ENCODE measurements at places on chromosomes 2 and 18.

- no peak for DNase-seq
Measured at GRCh38 chr18:4108016-4108415, 347.1 kb downstream of the DLGAP1 start.

- DNase-seq: no peak
Measured at GRCh38 chr18:60295674-60296073, 76.9 kb downstream of the MC4R start.

GRCh38 chr2:191311-192190, 72.3 kb downstream of the SH3YL1 start:
- DNase-seq: no peak

GRCh38 chr18:77101410-77102258, 30.9 kb downstream of the MBP start:
- DNase-seq: no peak

DNA sequence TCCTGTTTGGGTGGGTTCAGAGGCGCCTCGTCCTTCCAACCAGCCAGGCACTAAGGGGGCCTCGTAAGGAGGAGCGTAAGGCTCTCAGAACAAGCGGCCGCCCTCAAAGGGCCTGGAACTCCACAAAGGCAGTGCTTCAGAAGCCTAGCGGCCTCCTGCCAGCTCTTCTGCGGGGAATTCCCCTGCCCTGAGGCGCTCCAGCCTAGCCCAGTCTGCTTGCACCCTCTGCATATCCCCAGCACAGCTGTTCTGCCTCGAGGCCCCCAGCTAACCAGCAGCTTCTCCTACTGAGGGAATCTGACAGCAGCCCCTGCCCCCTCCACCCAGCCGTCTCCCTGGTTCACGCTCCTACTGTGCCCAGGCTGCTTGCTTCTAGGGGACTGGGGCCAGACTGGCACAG, 265.9 kb downstream of the TFCP2L1 start:
- no peak for DNase-seq

GRCh38 chr2:63488118-63488713, 100.1 kb downstream of the WDPCP start:
- DNase-seq: no peak

- no peak for DNase-seq
Measured at GRCh38 chr2:111668274-111668616, 215.7 kb downstream of the ANAPC1 start.

DNA sequence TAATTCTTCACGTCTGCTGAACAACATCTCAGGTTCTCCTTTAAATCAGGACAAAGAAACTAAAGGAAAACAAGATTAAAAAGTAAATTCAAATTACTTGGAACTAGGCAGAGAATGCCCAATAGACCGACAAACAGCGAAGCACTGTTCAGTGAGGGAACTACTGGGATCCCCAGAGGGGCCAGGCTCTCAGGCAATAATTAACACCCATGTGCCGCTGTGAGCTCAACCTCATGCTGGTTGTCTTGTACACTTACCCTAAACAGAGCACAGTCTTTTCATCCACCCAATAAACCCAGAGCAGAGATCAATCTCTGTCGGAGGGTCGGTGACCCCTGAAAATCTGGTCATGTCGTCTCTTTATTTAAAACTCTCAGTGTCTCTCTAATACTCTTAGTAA, 229.9 kb upstream of the CRIM1 start:
- no peak for DNase-seq

DNA sequence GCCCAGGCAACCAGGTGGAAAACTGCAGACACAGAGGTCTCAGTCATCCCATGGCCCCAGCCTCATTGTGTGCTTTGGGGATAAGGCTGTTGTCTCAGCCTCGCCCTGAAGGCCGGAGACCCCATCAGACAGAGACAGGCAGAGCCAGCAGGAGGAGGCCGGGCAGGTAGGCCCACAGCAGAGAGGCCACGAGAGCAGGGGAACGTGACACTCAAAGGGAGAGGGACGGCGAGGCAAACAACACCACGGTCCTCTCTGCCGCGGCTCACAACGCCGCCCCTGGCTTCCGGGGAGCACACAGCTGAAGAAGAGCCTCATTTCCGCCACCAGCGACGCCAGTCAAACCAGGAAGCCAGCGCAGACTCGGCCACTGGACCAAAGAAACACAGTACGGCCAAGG, 103.3 kb downstream of the ZNF516 start:
- no peak for DNase-seq

GRCh38 chr2:231541645-231542044, 11.4 kb upstream of the NMUR1 start:
- no peak for DNase-seq

- DNase-seq: no peak
Measured at GRCh38 chr2:86285981-86286380, 51.4 kb downstream of the REEP1 start.

DNA sequence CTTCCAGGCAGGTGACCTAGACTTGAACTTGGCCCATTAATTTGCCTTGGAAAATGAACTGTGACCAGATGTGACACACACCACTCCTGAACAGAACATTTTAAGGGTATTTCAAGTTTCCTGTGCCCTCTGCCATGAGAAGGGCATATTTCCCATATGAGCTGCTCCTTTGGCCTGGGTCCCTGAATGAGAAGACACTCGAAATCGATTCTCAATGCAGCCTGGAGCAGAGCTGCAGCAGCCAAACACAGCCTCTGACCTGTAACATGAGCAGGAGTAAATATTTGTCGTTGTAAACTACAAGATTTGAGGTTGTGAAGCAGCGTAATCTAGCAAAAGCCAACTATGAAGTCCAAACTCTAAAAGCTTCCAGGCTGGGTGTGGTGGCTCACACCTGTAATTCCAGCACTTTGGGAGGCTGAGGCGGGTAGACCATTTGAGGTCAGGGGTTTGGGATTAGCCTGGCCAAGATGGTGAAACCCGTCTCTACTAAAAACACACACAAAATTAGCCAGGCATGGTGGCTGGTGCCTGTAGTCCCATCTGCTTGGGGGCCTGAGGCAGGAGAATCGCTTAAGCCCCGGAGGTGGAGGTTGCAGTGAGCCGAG, 30.1 kb upstream of the SOS1 start:
- DNase-seq: no peak

- no peak for DNase-seq
Measured at GRCh38 chr2:119724656-119725485, 34.9 kb upstream of the PTPN4 start.

DNA sequence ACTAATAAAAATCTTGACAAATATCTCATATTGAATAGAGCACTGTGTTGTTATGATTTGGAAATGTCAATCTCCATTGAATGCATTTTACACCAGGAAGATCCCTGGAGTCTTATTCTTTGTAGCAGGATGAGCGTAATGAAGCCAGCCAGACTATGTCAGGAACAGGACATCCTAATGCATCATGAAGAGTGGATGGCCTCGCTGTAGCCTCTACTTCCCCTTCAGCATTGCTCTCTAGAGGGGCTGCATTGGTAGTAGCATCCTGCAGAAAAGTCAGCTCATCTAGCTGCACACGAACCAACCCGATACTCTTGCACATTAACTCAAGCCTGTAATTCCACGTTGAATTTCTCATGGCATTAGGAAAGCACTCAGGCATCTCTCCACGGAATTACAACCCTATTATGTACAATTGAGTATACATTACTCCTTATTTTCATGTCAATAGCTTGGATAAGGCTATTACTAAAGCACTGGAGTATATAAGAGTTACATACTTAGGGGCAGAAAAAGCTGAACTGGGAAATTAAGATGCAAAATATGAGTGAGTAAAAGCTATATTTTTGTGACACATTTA, 76.1 kb downstream of the CMPK2 start:
- no peak for DNase-seq

- no peak for DNase-seq
Measured at GRCh38 chr2:27729198-27729597, 42.3 kb upstream of the MRPL33 start.

GRCh38 chr2:108594982-108595464, 60.8 kb downstream of the LIMS1 start:
- DNase-seq: no peak

DNA sequence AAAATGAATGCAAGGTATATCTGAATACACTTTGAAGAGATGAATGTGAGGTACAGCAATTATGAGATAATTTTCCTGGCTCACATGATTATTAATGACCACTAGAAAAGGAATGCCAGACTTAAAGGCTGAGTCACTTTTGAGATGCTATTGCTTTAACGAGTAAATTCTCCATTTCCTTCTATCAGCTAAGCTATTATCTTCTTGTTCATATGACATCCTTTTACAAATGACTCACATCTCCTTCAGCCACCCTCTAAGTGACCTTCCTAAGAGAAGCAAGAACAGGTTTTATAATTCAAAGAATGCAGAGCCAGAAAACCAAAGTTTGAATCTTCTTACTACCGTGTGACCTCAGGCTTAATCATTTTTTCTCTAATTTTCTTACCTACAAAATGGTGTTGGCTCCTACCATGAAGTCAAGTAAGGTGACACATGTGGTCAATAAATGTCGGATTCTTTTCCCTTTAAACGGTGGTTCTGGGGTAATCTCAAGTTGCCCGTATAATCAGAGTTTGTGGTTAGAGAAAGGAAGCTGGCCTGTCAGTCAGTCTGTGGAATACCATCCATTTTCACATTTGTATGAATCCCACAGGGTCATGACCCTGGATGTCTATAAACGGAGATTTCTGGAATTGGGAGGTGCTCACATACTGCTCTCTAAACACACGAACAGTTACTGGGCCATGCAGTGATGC, 184.0 kb upstream of the PID1 start:
- DNase-seq: no peak

- no peak for DNase-seq
Measured at GRCh38 chr2:57376985-57377384, 669.6 kb upstream of the VRK2 start.

DNA sequence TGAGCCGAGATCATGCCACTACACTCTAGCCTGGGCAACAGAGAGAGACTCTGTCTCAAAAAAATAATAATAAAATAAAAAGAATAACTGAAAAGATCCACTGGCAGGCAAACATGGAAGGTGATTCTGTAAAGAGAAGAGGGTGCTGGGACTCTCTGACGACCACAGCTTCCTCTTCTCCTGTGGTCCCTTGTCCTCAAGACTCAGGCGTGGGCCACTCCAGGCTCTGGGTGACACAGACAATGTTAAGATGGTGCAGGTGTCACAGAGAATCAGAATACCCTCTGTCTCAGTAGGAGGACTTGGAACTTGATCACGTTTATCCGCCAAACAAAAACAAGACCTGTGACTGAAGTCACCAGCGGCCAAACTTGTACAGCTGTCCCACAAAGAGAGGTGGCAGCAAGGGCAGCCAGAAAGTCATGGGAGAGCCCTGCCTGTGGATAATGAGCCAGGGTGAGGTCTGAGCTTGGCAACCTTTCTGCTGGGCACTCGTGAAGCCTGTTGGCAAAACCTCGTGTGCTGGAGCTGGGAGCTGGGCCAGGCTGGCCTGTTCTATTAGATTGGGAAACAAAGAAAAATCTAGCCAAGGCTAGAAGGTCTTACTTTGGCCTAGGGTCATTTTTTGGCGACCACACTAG, 76.4 kb upstream of the ITGA6 start:
- no peak for DNase-seq

- no peak for DNase-seq
Measured at GRCh38 chr2:214899751-214900150, 90.3 kb upstream of the BARD1 start.

DNA sequence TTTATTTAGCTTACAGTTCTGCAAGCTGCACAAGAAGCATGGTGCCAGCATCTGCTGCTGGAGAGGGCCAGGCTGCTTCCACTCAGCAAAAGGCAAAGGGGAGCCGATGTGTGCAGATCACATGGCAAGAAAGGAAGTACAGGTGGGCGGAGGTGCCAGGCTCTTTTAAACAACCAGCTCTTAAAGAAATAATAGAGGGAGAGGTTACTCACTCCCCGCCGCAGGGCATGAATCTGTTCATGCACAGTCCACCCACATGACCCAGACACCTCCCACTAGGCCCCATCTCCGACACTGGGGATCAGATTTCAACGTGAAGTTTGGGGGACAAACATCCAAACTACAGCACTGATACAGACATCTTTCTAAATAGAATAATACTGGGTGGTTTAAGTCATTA, 105.8 kb downstream of the MTCL1 start:
- no peak for DNase-seq

GRCh38 chr2:127045792-127046501, 61.0 kb downstream of the BIN1 start:
- no peak for DNase-seq

- DNase-seq: no peak
Measured at GRCh38 chr2:174335988-174336500, 1.3 kb downstream of the SP9 start.

DNA sequence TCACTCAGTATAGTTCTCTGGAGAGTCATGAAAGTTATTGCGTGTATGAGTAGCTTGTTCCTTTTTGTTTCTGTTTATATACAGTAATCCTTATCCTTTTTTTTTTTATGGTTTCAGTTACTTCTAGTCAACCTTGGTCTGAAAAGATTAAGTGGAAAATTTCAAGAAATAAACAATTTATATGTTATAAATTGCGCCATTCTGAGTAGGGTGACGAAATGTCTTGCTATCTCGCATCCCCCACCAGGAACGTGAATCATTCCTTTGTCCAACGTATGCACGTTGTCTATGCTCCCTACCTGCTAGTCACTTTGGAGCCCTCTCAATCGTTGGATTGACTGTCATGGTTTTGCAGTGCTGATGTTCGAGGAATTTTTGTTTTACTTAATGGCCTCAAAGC, 60.4 kb downstream of the FAM117B start:
- DNase-seq: no peak

GRCh38 chr2:79596403-79596802, 83.6 kb downstream of the CTNNA2 start:
- no peak for DNase-seq

GRCh38 chr18:26491194-26491816, 57.0 kb downstream of the KCTD1 start:
- DNase-seq: no peak

DNA sequence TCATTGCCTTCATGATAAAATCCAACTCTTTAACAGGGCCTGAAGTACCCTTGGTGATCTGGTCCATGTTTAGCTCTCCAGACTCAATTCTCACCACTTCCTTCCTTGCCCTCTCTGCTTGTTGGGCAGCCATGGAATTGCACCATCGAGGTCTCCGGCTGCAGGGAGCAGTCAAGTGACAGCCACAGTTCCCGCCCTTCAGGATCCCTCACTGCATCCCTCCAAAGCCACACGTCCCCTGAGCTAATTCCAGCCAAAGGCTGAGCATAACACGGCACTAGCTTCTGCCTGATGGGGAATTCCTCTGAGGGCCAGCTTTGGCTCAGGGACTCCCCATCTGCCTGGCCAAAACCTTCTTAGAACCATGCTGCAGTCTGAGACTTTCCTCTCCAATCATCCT, 47.4 kb upstream of the SLC1A4 start:
- no peak for DNase-seq
